ENCODE measurements at places on chromosomes 5 and 9.

DNA sequence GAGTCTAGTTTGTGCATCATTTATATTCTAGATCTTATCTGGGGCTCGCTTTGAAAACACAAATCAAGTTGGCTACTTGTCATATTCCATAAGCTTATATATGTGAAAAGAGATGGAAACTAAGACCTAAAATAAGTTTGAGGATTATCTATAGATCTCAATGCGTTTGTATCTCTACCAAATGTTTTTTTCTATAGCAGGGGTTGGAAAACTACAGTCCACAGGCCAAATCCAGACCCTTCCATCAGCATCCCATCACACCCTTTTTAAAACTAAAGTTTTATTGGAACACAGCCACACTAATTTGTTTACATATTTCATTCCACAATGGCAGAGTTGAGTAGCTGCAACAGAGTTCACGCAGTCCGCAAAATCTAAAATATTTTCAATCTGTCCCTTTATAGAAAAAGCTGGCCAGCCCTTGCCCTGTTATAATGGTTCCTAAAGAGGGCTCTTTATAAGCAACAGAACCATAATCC is 230.0 kb downstream of the ADAMTSL1 start:
- DNase-seq: no peak

DNA sequence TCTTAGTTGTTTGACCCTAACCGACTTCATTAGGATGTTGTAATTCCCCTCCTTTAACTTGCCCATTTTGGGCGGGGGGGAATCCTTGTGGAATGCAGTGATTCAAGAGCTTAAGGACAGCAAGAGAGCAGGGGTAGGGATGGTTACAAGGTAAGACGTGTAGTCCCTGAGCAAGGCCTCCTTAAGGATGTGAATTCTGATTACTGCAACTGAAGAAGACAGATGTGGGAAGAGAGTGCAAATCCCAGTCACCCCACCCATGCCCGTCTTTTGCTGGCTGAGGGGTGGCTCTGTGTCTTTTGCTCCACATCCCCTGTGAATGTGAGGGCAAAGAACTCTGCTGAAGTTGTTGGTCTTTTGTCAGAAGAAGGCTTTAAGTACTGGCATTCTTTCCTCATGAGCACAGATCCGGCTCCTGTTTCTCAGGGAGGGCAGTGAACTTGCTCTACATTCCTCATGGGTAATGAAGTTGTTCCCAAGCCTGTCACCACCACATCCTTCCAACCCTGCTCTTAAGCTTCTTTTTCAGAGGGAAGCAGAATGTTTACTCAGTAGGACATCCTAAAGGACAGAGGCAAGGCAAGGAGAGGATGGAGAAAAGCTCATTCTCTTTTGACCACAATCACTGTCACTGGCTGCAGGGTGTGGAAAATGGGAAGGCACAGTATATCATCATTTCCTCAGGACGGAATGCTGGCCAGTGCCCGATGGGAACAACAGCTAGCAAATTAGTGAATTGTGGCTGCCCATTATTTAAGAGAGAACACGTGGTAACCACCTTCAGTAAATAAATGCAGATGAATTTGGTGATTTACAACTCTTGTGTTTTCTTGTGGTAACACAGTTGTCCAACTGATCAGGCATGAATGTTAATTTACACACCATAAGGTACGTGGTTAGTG is 61.5 kb downstream of the RAI14 start:
- DNase-seq: no peak

GRCh38 chr9:123064716-123065115 is 31.2 kb downstream of the GPR21 start:
- no peak for DNase-seq

GRCh38 chr5:154646745-154647113 is 108.4 kb upstream of the LARP1 start:
- DNase-seq: no peak

- no peak for DNase-seq
These were observed 51.2 kb downstream of the SGCD start for GRCh38 chr5:156378159-156378558.

- DNase-seq: no peak
These were observed 9.1 kb downstream of the LURAP1L start for GRCh38 chr9:12783767-12784460.

DNA sequence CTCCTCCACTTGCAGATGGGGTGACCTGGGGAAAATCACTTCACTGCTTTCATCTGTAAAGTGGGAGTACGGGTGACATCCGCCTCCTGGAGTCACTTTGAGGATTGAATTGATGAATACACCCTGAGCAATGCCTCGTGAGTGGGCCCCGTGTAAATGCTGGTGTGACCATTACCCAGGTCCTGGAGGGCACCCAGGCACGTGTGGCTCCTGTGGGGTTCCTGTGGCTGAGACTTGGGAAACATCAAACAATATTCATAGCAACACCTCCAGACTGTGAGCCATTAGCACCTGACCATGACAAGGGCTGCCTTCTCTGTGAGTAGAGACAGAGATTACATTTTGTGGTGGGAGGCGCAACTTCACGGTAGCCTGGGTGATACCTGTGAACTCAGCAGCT is 11.4 kb downstream of the MRPL36 start:
- no peak for DNase-seq

DNA sequence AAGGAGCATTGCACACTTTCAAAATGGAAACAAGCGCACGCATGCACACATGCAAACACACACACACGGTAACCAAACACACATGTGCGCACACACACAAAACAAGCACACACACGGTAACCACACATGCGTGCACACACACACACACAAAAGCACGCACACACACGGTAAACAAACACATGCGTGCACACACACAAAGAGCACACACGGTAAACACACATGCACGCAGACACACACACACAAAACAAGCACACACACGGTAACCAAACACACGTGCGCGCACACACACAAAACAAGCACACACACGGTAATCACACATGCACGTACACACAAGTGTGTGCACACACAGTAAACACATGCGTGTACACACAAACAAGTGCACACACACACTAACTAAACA is 19.3 kb upstream of the SLC6A3 start:
- DNase-seq: no peak

DNA sequence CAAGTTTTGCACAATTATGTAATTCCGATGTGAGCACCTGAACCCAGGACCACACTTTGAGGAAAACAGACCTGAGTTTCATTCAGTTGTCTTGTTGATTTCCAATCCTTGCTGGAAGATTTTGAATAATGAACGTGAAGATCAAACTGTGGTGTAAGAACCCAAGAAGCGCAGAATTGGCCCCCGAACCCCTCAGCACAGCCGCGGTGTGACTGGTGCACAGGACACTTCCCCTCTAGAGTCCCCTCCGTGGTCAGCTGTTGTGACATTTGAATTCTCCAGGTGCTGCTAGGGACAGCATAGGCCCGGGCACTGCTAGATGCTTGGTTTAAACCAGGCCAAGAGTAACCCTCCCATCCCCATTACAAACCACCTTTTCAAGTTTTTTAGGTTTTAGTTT is 1.7 kb downstream of the BRD3OS start:
- DNase-seq: no peak

GRCh38 chr9:75855509-75855908 is 35.0 kb upstream of the PCSK5 start:
- no peak for DNase-seq

DNA sequence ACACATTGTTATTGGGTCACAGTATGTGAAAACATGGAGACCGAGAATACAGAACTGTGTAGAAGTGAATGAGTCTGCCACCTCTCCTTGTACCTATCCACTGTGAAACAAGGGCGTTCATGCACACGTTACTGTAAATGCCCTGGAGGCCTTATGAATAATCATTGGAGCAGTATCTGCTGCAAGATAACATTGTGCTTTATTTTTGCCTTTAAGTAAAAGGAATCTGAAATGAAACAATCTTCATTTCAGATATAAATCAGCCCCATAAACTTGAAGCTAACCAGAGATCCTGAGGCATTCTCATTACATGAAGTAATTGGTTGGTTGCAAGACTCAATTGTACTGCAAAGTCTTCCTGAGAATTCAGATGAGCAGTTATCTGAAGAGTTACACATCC is 419.6 kb downstream of the KDM4C start:
- no peak for DNase-seq

GRCh38 chr5:81776258-81776657 is 25.4 kb upstream of the SSBP2 start:
- no peak for DNase-seq

GRCh38 chr5:124590686-124591085 is 155.8 kb downstream of the ZNF608 start:
- no peak for DNase-seq

DNA sequence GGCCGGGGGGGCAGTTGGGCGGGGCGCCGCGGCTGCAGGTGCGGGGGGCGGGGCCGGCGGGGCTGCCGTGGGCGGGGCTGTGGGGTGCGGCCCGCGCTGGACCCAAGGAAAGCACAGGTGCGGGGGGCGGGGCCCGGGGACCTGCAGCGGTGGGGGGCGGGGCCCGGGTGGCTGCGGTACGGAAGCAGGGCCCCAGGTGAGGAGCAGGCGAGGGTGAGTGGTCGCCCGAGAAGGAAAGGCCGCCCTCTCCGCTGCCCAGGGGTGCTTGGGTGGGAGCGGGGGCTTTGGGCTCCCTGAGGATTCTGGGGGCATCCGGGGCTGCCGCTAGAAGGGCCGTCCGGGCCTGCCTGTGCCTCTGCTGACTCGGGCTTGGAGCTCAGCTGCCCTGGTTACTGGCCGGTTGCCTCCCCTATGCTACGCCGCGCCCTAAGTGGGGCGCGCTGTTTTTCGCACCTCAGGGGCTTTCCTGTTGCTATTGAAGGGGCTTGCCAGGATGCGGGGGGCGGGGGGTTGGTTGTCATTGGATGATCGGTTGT is 767 bp downstream of the RALGPS1 start:
- no peak for DNase-seq

- no peak for DNase-seq
These were observed 87.6 kb downstream of the ADAMTS6 start for GRCh38 chr5:65394087-65394486.

DNA sequence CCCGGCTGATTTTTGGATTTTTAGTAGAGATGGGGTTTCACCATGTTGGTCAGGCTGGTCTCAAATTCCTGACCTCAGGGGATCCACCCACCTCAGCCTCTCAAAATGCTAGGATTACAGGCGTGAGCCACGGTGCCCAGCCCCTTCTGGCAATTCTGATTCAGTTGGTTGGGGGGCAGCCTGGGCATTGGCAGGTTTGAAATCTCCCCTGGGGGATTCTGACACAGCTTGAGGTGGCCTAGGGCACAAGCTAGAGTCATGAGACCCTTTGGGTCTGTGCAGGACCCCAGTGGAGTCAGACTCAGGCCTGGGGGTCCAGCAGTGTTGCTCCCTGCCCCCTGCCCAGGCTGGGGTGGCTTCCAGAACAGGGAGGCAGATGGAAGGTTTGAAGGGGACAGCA is 239.8 kb downstream of the PBX3 start:
- DNase-seq: no peak

DNA sequence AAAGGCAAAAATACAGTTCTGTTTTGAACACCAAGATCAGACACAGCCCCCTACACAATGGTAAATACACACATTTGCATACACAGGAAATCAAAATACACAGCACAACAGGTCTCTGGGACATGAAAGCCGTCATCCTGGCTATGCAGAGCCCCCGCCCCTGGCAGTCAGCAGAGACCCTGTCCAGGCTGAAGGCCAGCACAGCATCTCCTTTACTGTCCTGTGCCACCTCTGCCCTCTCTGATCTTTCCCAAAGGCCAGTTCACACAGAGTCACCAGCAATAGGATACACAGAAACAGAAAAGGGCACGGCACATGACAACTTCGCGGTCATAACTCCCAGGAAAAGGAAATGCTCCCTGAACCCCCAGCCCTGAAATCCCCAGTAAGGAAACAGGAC is 34.2 kb upstream of the SMU1 start:
- no peak for DNase-seq

GRCh38 chr5:167816354-167816753 is 475.1 kb upstream of the WWC1 start:
- no peak for DNase-seq

- no peak for DNase-seq
These were observed 214.7 kb downstream of the GAS1 start for GRCh38 chr9:86732514-86733171.

DNA sequence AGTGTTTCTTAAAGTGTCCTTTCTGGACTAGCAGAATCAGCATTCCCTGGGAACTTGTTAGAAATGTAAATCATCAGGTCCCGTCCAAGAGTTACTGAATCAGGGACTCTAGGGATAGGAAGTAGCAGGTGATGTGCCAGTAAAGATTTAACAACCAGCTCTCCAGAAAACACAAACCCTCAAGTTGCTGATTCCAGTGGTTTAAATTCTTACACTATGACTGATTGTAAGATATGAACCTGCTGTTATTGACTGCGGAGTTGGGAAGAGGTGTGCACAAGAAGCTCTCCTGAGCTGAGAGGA is 39.1 kb upstream of the BASP1 start:
- no peak for DNase-seq

- no peak for DNase-seq
These were observed 8.6 kb upstream of the GLE1 start for GRCh38 chr9:128495804-128496417.

DNA sequence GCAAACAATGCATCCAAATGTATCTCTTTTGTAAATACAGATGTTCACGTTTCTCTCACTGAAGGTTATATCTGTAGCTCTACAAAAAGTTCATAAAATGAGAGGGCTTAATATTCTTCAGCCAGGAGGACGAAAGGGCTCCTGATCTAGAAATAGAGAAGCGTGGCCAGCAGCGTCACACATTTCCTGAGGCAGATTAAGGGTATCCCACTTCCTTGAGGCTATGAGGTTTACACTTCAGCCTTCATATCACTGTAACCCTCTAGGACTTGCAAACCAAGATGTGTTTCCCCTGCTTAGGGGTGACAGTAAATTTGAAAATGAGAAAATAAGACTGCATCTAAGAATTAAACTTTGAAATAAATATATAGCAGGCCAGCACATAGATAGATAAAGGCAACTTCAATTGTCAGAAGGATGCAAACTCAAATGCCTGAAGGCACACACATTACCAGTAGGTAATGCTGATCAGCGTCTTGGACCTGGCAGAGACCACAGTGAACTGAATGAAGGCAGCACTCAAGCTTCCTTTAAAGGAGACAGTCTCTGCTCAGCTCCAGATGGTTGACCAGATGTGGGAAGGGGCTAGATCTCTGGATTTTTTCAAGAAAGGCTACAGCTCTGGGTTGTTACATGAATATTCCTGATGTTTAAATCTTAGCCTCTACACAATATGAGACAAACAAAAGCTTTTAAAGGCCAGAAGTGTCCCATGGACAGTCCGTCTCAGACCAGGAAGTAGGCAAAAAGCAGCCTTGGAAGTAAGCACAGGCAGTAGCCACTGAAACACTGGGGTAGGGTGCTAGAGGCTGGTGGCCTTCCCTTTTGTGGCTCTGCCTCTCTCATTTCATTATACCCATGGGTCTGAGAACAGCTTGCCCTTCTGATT is 197.7 kb downstream of the MCTP1 start:
- DNase-seq: no peak

GRCh38 chr5:151357792-151358191 is 10.4 kb upstream of the SLC36A2 start:
- DNase-seq: no peak
